Activated CD8-positive, alpha-beta memory T cell treated with anti-CD3 and anti-CD28 coated beads, Interleukin-2, amount 50 U/mL, for 4 hours (primary cell): ENCODE measurements at places on chromosomes 6 and 20.

DNA sequence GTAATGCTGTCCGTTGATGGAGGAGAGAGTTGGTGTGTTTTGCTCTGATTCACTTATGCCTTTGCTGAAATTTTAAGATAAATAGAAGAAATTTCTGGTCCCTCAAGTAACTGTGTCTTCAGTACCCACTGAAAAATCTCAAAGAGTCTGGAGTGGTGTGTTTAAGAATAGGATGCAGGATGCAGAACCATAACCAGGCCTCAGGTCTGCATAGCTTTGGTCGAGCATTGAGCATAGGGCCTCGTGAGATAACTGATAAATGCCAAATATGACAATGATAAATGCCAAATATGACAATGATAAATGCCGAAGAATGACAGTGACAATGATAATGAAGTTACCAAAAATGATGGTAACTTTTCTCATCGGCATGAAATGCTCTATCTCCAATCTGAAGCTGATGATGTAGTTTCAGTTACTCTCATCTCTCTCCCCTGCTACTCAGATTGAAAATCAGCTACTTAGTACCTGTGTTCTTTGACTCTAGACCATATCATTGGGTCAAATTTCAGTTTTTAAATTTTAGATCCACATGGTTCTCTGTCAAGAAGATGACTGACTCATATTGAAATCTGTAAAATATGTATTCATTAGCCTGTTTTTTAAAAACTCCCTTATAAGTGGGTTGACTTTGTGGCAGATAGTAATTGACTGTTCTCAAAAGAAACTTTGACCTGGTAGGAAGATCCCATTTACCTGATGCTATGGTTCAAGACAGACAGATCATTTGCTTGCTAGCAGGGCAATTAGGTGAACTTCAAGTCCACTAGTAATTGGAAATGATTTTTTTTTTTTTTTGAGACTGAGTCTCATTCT is 96.6 kb downstream of the SLC16A10 start:
- DNase-seq = no peak

DNA sequence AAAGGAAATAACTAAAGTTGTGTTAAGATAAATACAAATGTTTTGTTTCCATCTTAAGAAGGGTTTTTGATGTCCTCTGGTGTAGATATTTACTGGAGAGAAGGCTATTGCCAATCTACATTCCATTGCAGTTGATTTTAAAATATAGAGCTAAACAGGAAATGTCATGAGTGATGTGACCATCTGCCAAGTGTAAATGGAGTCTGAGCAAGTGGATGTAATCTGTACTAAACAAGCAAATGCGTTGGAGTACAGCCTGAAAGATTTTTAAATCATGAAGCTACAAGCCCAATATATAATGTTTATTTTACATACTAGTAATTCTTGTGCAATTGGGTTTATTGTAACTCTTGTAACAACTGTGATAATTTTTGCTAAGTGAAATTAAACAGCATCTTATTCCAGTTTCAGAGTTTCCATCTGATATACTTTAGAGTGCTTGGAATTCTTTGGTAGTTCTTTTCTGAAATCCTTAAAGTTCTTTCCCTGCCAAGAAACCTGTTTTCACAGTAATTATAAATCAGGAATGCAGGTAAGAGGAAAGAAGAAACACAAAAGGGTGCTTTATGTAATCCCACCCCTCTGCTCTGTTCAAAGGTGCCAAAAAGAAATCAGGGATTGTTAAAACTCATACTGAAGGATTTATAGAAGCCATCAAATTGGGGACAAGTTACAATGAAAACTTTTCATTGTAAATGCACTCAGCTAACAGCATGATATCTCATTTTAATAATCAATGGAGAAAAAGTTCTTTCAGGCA is 47.2 kb upstream of the FLRT3 start:
- DNase-seq = no peak

DNA sequence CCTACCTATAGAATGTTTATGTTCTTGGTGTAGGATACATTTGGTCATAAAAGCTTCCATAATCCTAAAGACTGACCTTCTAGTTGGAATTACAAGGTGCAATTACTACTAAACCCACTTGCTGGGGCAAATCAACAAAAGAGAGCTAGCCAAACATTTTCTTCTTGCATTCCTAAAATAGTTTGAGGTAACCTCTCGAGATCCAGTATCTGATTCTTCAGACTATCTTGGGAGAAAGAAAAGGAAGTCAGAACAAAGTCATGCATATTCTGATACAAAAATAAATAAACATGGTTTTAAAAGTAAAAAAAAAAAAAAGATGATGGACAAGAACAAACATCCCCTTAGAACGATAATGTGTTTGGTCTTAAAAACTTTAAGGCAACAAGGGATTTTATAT is 294.2 kb upstream of the RSPO3 start:
- DNase-seq = no peak

GRCh38 chr6:105501826-105502344 is 99.0 kb upstream of the PREP start:
- DNase-seq = no peak

DNA sequence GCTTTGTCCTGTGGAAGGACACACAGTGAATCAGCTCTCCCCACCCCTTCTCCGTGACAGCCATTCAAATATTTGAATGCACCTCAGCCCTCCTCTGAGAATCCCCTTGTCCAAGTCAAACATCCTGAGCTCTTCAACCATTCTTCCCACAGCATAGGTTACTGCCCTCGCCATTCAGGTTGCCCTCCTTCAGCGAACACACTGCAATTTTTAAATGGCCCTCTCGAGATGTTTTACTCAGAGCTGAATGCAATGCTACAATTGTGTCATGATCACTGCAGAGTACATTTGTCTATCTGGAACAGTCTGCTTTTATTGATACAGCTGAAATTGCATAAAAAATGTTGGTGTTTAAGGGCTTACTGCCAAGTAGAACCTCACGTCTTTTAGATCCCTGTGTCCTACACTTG is 48.9 kb downstream of the SLC2A12 start:
- no peak for DNase-seq

DNA sequence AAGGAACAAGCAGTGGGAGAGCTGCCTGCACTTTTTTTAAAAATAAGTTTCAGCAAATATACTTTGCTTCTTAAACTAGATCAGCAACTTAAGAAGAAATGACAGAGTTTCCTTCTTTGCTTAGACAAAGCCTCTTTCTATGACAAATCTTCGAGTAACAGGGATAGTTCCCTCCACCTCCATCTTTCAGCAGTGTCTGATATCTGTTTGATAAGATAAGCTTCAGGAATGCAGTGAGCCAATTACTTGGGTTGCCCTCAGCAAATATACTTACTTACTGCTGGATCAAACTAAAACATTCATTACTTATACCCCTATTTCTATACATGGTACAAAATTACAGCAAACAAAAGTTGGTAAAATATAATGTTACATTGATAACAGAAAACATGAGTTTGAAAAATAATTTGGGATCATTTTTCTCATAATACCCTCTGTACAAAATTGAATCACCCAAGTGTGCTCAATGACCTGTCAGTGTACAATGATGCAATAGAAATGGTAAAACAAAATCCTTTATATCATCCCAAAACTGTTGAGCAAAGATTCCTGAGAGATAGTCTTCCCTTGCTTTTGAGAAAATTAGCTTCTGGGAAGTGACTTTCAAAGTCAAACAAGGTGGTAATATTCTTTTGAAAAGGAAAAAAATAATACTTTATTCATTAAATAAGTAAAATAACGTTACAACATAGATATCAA is 24.5 kb downstream of the FRK start:
- DNase-seq = no peak

- no peak for DNase-seq
Observed at GRCh38 chr6:56199956-56200355, 47.4 kb downstream of the COL21A1 start.

GRCh38 chr6:149140910-149141290 is 176.6 kb upstream of the TAB2 start:
- DNase-seq = no peak

DNA sequence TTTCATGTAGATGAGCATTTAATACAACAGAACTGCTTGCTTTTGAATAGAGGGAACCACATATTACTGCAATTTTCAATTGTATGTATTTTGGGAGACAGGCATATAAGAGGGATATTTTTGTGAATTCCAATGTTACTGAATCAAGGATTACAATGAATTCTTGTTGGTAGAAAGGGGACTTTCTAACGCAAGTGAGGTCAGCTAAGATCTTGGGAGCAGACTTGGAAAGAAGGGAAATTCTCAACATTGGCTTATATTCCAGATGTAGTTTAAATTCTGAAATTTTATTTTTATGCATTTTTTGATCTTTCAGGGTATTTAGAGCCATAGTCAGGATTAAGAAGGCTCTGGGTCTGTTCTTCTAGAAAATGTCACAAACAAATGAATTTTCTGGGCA is 43.3 kb upstream of the CTAGE9 start:
- no peak for DNase-seq

GRCh38 chr20:24778585-24779031 is 170.5 kb upstream of the CST7 start:
- no peak for DNase-seq

DNA sequence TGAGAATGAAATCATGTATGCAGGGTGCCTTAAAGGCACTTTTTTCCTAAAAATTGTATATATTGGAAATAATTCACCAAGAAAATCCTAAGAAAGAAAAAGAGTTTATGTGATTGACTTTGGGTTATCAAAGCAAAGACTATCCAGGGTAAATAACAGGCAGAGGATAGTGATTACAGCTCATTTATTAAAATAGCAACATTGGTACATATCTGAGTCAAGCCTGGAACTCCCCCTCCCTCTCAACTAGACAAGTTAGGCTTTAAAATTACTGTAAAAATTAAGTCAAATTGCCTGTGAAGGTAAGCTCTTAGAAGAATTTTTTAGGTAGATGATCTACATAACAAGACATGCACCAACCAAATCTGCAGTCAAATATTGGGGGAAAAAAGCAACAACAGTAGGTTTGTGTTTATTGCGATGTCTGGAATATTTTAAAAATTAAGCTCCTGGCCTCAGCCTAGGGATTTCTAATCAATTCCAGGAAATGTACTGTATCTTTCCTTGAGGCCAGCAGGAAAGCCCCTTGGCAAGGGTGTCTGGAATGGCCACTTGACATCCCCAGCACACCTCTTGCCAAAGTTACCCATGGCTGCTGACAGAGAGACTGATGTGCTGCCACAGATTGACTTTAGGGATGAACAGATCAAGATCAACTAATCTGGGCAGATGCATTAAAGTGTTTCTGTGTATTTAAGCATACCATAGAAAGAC is 31.2 kb upstream of the HBS1L start:
- no peak for DNase-seq

GRCh38 chr6:131910219-131910589 is 41.0 kb downstream of the CCN2 start:
- DNase-seq = no peak

DNA sequence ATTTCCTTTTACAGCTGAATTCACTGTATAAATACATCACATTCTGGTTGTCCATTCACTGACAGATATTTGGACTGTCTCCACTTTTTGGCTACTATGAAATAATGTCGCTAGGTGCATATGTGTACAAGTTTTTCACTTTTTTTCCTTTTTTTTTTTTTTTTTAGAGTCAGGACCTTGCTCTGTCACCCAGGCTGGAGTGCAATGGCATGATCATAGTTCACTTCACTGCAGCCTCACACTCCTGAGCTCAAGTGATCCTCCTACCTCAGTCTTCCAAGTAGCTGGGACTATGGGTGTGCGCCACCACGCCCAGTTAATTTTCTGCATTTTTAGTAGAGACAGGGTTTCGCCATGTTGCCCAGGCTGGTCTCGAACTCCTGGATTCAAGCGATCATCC is 13.3 kb downstream of the CSNK2A1 start:
- DNase-seq = no peak

- DNase-seq = no peak
Observed at GRCh38 chr20:14915356-14915755, 577.9 kb upstream of the FLRT3 start.

DNA sequence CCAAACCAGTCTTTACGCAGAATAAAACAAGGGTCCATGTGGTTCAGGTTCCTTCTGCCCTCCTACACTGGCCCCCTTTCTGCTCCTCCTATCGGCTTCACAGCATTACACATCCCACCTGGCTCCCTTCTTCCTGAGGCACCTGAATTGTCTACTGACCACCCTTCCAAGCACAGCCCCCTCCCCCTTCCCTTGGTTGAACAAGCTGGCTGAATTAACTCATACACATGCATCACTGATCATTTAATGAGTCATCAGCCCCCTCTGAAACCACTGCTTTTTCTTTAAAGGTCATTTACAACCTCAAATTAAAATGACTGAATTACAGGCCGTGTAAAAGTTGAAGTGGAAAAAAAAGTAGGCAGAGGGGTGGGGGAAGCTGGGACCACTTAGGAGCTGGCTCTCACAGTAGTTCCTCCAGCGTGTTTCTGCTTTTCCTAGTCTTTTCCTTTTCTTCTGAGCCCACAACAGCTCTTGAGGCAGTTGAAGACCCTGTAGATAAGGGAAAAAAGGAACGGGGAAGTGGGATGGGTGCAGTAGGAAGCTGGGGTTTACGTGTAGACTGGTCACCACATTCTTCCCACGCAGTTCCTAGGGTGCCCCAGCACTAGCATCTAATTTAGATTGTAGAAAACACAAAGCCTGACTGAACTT is 67.6 kb downstream of the FYN start:
- DNase-seq = peak; percentile 58

- no peak for DNase-seq
Observed at GRCh38 chr20:9660236-9660868, 146.0 kb downstream of the LAMP5 start.

GRCh38 chr6:38508894-38509293 is 130.8 kb downstream of the BTBD9 start:
- DNase-seq = no peak

DNA sequence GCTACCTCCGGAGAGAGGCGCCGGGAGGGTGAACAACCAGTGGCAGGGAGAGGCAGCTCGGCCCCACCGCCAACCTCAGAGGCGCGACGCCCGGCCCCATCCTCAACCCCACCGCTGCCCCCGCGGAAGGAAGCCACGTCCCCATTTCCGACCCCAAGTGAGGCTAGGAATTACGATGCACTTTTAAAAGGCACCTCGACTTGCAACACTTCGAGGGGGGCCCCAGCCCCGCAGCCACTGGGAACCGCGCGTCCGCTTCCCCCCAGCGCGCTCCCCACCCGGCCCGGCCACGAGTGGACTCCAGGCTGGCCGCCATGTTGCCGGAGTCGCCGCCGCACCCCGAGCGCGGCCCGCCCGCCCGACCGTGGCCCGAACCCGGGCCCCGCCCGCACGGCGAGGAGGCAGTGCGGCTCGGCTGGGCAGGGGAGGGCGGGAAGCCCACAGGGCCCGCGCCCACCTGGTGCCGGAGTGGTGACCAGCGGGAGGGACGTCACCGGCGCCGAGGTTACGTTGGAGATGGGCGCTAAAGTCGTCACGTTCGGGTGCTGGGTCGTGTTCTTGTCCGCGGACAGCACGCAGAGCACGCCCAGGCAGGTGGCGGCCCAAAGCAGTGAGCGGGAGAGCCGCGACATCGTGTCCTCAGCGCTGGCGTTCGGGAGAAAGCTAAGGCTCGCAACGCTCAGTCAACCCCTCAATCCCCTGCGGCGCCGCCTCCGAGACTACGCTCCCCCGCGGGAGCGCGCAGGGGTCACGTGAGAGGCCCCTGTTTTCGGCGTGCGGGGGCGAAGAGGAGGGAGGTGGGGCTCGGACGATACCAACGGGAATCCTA is at the start of gene CD164:
Gene CD164, minus strand, starts transcription at position 721 of the 829 bp plus-strand sequence. Its CDS starts 89 bp downstream, at position 632.
- peak; percentile 93 for DNase-seq

GRCh38 chr6:134010400-134010799 is 42.0 kb downstream of the SLC2A12 start:
- no peak for DNase-seq

- DNase-seq = no peak
Observed at GRCh38 chr6:125154761-125155135, 1.2 kb downstream of the TPD52L1 start.

GRCh38 chr6:125733516-125734300 is 15.7 kb upstream of the HEY2 start:
- DNase-seq = no peak

- DNase-seq = no peak
Observed at GRCh38 chr20:32168184-32168910, 39.2 kb downstream of the PLAGL2 start.

- no peak for DNase-seq
Observed at GRCh38 chr6:31690231-31691077, 9.6 kb upstream of the LY6G5C start.
